Activated CD8-positive, alpha-beta memory T cell treated with anti-CD3 and anti-CD28 coated beads for 4 hours (primary cell): ENCODE measurements at places on chromosomes 12 and 14.

GRCh38 chr12:14681625-14682024 is 14.8 kb downstream of the GUCY2C start:
- DNase-seq = no peak

DNA sequence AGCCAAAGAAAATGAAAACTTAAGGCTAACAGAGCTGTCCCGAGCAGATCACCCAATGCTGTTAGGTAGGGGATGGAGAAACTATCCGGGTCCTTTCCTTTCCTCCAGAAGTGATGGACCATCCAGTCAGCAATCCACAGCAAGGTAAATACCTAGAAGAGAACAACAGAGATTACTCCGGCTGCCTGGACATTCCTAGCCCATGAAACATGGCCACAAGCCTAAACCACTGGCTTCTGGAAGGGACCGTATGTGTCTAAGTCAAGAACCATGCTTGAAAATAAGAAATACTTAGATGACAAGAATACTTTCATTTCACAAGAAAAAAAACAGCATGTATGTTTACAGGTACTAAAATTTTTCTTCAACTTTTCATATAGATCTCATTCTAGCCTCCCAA is 152.9 kb downstream of the SLC41A2 start:
- DNase-seq = no peak

DNA sequence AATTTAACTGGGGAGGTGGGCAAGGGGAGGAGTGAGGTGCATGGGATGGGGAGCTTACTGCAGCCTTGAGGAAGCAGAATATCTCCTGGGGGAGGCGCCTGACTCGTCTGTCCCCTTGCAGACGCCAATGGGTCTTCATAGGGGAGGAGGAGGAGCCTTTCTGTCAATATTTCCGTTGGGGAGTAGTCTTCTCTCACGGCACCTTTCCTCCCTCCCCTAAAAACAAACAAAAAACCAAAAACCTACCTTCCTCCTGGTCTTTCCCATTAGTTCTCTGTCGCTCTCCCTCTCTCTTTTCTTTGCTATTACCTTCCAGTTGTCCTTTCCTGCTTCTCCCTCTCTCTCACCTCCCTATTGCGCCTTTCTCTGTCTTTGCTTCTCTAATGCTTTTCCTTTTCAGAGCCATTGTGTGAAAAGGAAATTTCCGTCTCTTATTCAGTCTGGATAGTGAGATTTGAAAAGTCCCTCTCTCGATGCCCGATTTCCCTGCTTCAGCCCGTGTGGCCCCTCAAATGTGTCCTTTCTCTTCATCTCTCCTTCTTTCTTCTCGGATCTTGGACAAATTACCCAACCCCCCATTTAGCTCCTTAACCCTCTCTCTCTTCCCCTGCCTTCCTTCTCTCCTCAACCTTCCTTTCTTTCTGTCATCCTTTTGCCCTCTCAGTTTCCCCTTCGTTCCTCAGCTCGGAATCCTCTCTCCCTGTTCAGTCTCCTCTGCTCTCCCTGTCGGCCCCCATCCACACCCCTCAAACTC is 5.9 kb downstream of the GPR84 start:
- DNase-seq = no peak

DNA sequence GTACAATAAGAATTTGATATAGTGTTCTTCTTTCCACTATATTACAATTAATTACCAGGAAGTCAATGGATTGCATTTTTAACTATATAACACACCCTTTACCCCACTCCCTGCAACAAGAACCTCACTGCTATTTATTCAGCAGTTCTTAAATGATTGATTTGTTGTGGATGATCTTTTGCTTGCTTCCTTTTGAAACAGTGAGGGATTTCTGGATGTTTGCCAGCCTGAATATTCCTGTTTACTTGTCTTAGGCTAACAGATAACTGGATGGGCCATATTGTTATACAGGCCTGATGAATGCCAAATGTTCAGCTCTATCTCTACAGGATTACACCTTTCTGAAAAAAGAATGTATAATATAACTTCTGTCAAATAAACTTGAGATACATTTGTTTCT is 497.6 kb downstream of the APAF1 start:
- no peak for DNase-seq
